Activated CD4-positive, alpha-beta T cell treated with anti-CD3 and anti-CD28 coated beads, Interleukin-2, amount 50 U/mL, for 48 hours (primary cell): ENCODE measurements at places on chromosomes 4 and X.
A peak's percentile ranks its signal among the peaks of the same experiment; 100 is the strongest.

- DNase-seq, result no peak
These were observed 76.9 kb upstream of the SCOC start for GRCh38 chr4:140296335-140297220.

DNA sequence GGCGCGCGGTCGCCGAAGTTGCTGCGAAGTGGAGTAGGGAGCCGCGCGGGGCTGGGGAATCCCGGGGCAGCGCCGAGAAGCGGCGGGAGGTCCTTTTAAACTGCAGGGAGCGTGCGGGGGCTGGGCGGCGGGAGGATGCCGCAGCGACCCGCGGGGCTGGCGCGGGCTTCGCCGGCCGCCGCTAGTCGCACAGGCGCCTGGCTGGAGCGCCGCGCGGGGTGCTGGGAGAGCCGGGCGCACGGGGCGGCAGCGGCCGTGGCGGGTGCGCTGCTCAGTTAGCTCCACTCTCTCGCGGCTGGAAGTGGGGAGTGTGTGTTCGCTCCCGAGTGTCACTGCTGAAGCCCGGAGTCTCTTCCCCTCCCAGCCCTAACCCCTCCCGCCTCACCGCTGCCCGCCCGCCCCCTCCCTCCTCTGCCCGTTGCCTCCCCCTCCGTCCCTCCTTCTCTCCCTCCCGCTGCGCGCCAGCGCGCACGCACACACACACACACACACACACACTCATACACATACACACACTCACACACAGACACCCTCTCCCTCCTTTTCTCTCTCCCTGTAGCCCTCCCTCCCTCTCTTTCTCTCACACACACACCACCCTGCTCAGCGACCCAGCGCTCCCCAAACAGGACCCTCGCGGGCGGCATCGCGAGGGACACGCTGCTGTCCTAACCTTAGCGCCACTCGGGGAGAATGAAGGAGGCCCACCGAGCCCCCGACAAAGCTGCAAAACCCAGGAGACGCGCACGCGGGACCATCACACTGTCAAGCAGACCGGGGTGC is at the start of gene NDNF:
TSS of gene NDNF (minus strand) at position 312 of the 780 bp plus-strand sequence. CDS start 26,698 bp downstream, outside the sequence.
- peak; percentile 49 for DNase-seq

- DNase-seq, result no peak
These were observed 140.2 kb downstream of the STIM2 start for GRCh38 chr4:27000820-27001219.

DNA sequence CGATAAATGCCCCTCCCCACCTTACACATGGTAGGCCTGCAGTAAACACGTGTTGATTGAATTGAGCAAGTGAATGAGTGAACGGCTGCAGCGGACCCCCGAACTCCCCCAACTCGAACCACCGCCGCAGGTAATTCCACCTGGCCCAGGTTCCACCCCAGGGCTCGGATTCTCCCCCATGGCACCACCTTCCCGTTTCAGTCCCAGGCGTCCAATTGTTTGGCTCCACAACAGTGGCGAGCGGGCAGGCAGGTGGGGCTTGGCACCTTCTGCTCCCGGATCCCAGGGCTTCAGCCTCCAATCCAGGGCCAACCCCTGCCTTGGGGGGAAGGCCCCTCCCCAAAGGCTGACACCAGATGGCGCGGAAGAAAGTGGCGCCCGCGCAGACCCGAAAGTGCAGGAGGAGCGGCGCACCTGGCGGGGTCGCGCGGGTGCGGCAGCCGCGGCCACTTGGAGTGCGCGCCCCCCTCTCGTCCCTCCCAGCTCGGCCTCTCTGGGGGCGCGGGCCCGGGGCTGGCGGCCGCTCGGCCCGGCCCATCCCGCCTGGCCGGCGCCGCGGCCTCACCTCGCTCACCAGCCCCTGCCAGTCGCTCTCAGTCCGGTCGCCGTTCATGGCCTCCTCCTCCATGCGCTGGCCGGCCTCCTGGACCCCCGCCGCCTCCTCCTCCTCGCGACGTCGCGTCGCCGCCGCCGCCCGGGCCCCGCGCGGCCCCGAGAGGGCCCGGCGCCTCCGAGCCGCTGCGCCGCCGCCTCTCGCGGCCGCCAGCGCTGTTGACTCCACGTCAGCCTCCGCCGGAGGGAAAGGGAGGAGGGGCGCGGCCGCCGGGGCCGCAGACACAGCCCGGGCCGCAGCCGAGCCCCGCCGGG is at the start of gene CCDC149:
TSS of gene CCDC149 (minus strand) at position 791 of the 867 bp plus-strand sequence. CDS start at position 613, 178 bp downstream.
- DNase-seq, result no peak

GRCh38 chr4:139933541-139933940 is 220.4 kb downstream of the MAML3 start:
- DNase-seq, result no peak

DNA sequence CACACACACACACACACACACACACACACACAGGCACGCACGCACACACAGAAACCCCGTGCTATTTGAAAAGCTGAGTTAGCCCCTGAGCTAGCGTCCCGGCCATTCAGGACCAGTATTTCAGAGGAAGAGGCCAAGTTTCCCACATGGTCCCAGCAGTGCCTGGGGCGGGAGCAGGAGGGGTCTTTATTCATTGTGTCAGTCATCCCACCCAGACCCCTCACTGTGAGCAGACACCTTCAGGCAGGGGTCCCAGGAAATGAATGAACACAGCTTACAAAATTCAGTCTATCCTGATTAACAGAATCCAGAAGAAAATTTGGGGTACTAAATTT is 58.1 kb downstream of the ZFYVE28 start:
- no peak for DNase-seq

DNA sequence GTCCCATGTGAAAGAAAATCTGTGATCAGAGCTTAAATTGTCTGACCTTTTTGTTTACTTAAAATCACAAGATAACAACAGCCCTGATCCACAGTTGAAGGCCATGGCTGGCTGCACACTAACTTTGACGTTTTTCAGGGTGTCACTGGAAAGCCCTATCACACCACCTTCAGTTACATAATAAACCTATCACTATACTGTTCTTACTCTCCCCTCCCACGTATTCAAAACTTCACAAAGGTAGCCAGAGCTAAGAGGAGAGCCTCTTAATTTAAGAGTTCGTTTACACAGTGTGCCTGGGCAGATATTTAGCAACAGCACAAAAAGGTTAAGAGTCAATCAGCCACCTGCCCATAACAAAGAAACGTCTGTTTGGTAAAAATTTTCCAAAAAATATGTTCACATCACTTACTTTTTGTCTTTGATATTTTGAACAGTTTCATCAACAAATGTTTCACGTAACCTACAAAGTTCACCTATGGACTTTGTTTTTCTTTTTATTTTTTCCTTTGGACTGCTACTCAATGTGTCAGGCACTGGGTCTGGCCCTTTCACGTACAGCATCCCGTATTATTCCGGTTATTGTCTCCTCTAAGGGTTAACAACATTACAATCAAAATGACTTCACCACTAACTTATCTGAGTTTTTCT is 25.0 kb downstream of the RFC1 start:
- DNase-seq, result no peak
